Stimulated activated CD8-positive, alpha-beta memory T cell treated with anti-CD3 and anti-CD28 coated beads, Interleukin-7, amount 100 ng/mL, for 1 hour (primary cell): ENCODE measurements at places on chromosomes 12 and 14.

- no peak for DNase-seq
These were observed 14.3 kb downstream of the SLC17A8 start for GRCh38 chr12:100371146-100371545.

DNA sequence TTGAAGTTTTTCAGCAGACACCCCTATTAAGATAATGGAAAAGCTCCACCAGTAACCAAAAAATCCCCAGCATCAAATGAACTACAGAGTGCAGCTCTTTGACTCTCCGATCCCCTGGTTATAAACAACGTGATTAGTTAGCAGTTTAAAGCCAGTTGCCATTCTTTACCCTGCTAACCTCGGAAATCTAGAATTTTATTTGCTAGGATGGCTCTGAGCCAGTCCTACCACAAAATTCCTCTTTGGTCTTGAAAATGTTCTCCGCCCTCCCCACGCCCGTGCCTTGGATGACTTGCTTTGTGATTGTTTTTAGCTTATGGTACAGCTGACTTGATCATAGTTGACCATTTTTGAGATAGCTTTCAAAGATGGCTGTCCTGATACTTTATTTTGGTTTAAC lies 1.2 kb downstream of the KLHDC2 start:
- no peak for DNase-seq

- no peak for DNase-seq
These were observed 69.5 kb upstream of the DIO3 start for GRCh38 chr14:101491841-101492240.

DNA sequence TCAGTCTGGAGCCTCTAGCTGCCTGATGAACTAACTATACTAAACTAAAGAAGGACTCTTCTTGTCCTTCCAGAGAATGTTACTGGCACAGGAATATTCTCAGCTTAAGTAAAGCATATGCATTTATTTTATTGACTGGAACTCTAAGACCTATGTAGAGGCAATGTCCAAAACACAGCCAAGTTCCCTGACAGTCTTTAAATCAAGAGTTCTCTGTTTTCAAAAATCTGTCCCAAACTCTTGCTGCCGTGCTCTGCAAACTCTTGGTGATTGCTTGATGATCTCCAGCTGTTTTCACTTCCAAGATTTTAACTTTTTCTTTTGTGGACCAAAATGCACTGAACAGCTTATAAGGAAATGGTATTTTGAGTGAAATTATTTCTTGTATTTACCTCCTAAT lies 67.5 kb upstream of the DAAM1 start:
- DNase-seq: no peak

DNA sequence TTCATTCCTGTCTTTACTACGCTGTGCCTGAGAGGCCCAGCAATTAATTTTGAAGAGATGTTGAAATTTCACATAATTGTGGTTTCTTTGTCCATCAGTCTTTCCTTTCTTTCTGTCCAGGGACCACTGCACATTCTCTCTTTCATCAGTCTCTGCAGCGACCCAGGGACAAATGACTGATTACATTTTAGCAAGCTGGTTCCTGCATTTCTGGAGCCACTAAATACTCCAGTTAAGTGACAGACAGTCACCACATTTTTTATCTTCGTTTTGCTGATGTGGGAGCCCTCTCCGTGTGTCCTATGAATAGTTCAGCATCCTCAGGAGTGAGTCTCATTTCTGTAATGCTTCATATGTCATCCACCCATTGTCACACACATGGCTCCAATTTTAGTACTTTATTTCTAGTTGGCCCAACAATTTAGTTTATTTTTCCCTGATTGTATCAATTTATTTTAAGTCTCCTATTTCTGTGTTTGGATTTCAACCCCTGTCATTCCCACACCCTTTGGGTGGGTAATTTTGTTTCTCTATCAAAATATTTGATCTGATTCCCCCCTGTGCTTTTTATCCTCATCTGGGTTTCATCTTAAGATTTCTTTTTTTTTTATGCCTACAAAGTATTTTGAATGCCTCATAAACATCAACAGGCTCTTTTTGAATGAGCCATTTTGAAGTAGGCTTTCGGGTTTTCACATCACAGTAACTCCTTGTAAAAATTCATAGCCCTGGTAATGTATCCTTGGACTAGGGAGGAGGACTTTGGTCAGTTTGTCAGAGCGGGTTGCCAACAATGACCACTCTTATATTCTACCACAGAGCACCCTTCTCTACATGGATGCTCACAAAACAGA lies 1196.5 kb downstream of the GALC start:
- no peak for DNase-seq

DNA sequence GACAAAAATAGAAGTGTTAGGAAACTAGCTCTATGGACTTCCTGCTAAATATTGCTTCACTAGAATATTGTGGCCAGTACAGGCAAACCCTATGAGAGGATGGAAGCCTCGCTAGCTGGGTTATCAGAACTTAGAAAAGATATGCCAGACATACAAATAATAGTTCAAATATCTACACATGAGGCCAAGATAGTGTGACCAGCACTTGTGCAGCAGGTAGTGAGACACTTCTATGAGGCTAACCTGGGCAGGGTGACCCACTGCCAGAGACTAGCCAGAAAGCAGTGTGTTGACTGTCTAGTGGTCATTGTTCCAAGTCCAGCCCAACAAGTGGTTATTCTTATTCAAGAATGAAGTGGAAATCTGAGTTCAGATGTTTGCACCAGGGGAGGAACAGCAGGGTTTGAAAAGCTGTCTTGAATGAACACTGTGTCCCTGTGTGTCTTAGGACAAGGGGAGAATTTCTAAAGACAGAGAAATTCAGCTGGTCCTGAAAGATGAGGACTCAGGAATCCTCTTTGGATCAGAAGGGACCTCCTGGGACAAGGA lies 16.3 kb downstream of the TSPAN8 start:
- DNase-seq: no peak

DNA sequence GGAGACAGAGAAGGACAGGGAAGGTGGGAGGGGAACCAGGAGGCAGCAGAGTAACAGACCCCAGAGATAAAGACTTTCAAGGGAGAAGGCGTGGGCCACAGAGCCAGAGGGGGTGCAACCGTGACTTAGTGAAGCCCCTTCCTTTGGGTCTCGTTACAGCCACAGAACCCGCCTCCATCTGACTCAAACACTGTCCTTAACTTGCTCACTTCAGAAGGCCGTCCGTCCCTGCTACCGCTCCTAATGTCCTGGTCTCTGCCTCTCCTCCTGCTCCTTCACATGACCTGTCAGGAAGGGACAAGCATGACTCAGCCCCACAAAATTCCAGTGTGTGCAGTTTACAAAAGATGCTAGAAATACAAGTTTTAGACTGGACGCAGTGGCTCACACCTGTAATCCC lies 18.0 kb downstream of the RIMBP2 start:
- no peak for DNase-seq
